ENCODE measurements at places on chromosomes 12 and 14.
A peak's percentile ranks its signal among the peaks of the same experiment; 100 is the strongest.

DNA sequence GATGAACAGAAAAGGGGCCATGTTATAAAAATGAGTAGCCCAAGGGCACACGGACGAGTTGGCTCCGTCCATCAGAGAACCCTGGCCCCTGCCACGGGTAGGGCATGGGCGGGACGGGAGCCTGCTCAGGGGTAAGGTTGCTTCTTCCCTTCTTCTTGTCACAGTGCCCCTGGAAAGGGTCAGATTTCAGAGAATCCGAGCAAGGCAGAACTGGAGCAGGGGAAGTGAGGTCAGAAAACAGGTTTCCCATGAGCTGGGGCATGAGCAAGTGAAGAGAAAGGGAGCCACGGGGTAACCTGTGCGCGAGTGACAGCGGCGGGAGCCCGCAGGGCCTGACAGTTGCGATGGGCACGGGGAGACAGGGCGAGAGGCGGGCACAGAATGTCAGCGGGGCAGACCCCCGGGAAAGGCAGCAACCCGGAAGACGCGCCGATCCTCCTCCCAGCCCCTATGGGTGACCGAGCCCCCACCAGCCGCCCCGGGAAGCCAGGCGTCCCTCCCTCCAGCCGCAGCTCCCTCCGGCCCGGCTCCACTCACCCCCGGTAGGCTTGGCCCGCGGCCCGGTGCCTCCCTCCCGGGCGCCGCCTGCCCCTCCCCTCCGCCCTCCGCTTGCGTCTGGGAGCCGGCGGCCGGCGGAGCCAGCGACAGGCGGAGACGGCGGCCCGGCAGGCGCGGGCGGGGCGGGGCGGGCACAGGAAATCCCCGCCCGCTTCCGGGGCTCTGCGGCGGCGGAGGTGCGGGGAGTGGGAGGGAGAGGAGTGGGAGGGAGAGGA, at the start of gene ZNF641:
ZNF641 (minus strand) TSS at position 671 of the 773 bp plus-strand sequence. CDS start 2,829 bp downstream, outside the sequence.
- peak; percentile 63 for DNase-seq

GRCh38 chr14:92462568-92462967, 51.0 kb upstream of the RIN3 start:
- no peak for DNase-seq

DNA sequence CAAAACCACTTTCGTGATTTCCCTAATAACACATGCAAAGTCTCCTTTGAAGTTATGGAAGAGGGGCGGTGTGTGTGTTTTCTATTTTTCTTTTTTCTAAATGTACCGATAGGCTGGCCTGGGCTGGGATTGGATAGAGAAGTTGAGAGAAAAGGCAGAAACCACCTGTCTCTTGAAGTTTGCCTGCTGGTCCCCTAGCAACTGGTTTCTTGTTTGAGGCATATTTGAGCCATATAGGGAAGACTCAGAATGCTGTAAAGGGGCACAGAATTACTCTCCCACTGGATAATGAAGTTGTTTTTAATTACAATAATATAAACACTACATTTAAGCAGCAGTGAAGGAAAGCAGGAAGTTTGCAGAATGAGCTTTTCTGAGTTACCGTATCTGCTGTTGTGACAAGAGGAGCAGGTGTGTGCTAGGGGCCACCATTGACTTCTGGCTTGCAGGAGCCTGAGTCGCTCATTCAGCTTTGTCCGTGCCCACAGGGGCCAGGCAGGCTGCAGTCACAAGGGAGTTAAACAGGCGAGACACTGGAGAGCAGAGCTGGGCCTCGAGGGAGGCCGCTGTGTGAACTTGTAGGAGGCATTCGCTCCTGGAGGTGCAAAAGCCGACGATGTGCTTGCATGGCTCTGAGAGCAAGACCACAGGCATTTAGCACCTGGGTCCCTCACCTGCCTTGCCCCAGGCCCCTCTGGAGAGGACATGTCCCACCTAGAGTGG, 173.8 kb upstream of the RGS6 start:
- no peak for DNase-seq

DNA sequence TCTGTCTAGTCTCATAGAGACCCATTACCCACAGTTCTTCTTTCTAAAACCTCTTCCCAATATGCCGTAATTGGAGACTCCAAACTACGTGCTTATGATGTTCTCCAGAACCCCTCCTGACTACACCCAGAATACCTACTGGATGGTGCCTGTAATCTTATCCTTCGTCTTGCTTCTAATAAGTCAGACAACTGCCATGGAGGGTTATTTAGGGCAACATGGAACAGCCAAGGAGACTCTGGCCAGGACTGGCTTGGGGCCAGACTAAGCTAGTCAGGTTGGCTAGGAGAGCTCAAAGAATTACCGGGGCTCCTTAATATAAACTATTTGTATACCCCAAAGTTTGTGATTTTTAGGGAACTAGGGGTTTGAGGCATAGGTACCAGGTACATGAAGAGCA, 6.8 kb downstream of the PFKM start:
- DNase-seq = no peak

- DNase-seq = no peak
Observed at GRCh38 chr14:50122291-50122690, 5.9 kb upstream of the VCPKMT start.

- no peak for DNase-seq
Observed at GRCh38 chr14:93309427-93309966, 23.3 kb downstream of the BTBD7 start.

- no peak for DNase-seq
Observed at GRCh38 chr14:77543240-77543551, 44.6 kb upstream of the ISM2 start.

DNA sequence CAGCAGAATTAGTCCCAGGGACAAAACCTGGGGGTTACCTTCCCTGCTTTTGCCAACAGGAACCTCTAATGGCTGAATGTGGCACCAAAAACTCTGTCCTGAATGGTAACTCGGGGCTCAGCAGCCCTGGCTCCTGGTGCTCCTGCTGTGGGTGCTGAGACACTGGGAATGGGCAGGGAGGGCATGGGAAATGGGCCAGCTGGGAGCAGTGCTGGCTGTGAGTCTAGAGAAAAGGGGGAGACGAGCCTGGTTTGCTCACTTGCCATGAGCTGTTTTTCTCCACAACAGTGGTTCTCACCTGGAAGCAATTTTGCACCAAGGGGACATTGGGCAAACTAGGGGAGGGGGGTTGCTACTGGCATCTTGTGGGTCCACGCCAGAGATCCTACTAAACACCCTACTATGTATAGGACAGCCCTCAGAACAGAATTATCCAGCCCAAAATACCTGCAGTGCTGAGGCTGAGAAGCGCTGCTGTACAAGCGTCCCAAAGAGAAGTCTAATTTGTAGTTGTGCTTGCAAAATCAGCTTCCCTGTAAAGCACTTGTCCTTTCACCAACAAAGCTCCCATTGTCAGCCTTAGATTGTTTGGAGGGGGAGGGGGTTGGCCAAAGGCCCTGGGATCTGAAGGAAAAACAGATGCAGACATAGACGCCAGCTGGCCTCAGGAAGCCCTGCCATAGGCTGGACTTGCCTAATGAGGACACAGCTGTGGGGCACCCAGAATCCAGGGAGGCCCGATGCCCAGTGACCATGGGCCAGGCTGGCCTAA, 3.6 kb downstream of the LRRC74A start:
- DNase-seq = no peak

DNA sequence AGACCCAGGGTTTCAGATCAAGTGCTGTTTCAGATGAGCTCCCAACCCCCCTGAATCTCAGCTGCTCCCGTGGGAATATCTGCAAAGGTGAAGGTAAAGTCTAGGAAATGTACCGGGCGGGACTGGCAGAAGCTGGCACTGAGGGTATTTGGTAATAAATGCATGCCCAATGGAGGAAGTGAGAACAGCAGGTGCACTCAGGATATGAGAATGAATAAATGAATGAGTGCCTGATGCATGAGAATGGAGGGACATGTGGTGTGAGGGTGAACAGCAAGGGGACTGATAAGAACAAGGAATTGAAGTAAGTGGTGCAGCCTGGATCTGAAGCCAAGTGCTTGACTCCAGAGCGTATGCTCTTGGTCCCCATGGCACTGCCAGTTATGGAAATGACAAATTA, 11.6 kb downstream of the RAPGEF3 start:
- DNase-seq = no peak

GRCh38 chr14:44971459-44971858, 9.5 kb downstream of the TOGARAM1 start:
- no peak for DNase-seq

DNA sequence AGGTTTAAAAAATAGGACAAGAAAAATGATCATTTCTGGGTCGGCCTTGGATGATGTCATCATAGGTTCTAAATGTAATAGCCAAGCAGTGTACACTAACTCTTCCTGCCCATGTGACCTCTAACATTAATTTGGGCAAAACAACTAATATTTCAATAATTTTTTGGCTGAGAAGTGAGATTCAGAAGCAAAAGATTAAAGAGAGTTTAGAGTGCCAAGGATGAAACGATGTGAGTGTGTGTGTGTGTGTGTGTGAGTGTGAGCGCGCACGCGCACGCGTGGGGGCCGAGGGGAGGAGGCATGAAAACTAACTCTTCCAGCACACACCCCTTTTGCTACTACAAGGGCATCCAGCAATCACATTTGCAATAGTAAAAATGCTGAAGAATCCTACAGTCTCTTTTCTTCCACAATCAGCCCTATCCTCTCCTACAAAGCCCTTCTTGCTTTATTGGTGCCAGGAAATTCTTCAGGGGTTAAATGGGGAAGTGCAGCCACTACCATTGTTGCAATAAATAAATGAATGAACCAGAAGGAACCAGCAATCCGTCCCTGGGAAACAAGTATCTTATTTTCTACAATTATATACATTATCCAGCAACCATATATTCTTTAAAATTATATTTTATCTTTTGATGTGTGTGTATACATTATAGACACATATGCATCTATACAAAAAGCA, 52.9 kb downstream of the PEBP1 start:
- no peak for DNase-seq

GRCh38 chr12:6104027-6104426, 20.4 kb downstream of the VWF start:
- no peak for DNase-seq

DNA sequence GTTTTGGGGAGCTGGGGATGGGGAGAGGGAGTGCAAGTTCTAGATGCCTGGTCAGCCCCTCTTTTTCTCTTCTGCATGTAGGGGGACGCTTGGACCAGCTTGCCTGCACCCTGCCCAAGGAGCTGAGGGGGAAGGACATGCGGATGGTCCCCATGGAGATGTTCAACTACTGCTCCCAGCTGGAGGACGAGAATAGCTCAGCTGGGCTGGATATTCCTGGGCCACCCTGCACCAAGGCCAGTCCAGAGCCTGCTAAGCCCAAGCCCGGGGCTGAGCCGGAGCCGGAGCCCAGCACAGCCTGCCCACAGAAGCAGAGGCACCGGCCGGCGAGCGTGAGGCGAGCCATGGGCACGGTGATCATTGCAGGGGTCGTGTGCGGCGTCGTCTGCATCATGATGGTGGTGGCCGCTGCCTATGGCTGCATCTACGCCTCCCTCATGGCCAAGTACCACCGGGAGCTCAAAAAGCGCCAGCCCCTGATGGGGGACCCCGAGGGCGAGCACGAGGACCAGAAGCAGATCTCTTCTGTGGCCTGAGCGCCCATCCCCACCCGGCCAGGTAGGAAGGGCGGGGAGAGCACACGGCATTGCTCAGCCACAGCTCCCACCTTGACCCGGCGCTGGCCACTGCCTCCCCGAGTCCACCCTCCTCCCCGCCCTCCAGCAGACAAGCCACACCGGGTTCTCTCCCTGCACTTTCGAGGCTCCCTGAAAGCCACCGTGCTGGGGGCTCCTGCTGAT, 14.0 kb downstream of the LRTM2 start:
- DNase-seq = no peak

GRCh38 chr12:65918021-65918420, 93.7 kb downstream of the HMGA2 start:
- no peak for DNase-seq

DNA sequence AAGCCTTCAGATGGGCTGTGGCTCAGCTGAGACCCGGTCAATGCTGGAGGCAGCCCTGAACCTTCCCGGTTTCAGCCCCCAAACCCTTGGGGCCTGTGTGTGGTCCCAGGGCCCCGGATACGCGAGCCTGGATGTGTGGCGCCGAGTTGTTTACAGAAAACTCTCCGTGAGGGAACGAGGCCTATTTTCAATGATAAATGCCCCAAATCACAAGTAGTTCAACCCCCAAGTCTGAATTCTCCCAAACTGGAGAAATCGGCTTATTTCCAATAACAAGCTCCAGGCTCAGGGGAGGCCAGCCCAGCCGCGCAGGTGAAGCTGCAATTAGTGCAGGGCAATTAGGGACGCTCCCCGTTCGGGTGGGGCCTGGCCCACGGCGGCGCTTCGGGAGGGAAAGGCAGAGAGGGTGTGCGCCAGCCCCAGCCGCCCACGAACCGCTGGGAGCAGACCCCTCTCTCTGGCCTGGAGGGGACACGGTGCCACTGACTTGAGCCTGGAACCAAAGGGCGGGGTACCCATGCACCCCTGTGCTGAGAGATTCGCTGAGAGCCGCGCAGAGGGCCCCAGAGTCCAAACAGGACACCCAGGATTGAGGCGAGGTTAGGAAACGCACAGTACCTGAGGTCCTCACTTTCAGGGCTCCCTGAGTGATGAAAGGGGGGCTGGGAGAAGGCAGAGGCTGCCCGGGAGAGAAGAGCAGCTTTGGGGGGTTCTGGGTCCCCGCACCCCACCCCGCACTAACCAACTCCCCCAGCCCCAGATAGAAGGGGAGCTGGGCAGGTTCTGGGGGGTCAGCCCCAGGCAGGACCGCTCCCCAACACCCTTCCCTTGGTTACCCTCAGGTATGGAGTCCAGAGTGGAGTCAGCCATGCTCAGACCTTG, 14.2 kb upstream of the ANKRD9 start:
- no peak for DNase-seq

DNA sequence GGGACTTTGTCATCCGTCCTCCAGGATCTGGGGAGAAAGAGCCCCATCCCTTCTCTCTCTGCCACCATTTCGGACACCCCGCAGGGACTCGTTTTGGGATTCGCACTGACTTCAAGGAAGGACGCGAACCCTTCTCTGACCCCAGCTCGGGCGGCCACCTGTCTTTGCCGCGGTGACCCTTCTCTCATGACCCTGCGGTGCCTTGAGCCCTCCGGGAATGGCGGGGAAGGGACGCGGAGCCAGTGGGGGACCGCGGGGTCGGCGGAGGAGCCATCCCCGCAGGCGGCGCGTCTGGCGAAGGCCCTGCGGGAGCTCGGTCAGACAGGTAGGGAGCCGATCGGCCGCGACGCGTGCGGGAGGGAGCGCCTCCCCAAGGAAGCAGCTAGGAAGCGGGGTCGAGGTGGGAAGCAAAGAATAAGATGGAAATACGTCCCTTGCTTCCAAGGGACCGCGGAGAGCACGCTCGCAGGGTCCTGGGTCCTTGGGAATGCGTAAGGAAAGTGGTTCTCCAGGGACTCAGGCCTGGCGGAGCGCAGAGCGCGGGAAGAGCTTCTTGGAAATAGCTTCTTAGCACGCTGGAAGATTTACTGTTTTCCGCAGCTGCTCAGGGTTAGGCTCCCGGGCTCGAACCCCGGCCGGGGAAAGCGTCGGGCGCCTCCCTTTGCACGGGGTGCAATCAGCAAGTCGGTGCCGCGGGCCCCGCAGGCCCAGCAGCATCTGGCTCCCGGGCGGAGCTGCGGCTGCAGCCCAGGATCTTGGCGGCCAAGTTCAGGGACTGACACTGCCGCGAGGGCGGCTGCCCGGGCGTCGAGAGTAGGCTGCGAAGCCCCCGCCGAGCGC, 457 bp downstream of the SOCS2 start:
- peak; percentile 21 for DNase-seq

GRCh38 chr12:53754633-53755264, 3.0 kb upstream of the CISTR start:
- DNase-seq = no peak
